AG09319 (cell line): ENCODE measurements at places on chromosomes 1 and 21.

- no peak for DNase-seq
These were observed 19.5 kb downstream of the PODN start for GRCh38 chr1:53081384-53082066.

- DNase-seq: no peak
These were observed 29.2 kb downstream of the IPP start for GRCh38 chr1:45721207-45721606.

GRCh38 chr1:248837045-248837780, 811 bp upstream of the ZNF672 start:
- no peak for DNase-seq

GRCh38 chr1:113027007-113027406, 46.0 kb upstream of the LRIG2 start:
- no peak for DNase-seq

GRCh38 chr1:160767395-160768294, 28.3 kb upstream of the LY9 start:
- no peak for DNase-seq

GRCh38 chr1:64315402-64315801, 112.0 kb downstream of the UBE2U start:
- DNase-seq: no peak
